T-helper 9 cell (primary cell): ENCODE measurements at places on chromosomes 3 and 15.

- DNase-seq: no peak
Observed at GRCh38 chr3:138768125-138768524, 66.6 kb downstream of the PIK3CB start.

DNA sequence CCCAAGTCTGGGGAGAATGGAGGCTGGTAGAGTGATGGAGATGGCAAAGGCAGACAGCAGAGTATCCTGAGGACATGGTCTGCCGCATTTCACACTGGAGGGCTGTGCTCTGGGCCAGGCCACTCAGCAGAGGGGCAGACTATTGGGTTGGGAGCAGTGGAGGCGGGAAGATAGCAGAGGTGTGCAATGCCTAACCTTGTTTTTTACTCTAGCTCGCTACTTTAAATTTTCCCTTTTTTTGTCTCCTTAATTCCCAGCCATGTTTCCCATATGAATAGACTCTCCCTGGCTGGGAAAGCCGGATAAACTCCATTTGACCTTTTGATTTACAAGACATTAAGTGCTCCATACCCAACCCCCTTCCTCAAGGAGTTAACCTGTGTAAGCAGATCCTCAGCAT is 33.5 kb upstream of the ST6GAL1 start:
- no peak for DNase-seq

DNA sequence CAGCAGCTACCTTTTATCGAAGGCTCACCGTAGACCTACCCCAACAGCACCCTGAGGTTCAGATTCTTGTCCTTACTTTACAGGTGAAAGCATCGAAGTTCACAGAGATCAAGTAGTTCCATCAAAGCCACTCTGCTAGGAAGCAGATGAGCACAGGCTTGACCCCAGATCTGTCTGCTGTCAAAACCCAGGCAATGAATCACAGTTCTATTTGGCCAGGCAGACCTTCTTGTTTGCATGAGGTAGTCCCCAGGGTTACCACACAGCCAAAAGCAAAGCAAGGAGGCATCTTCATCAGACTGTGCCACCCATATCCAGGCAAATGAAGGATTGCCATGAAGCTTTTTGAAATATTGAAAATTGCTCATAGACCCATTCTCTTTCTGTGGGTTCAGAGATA is 33.0 kb downstream of the HES1 start:
- no peak for DNase-seq

- DNase-seq: no peak
Observed at GRCh38 chr3:97885931-97886824, 64.4 kb downstream of the CRYBG3 start.

GRCh38 chr3:102510663-102511062 is 75.8 kb downstream of the ZPLD1 start:
- DNase-seq: no peak

- DNase-seq: no peak
Observed at GRCh38 chr3:185283374-185283935, 29.6 kb upstream of the EHHADH start.

DNA sequence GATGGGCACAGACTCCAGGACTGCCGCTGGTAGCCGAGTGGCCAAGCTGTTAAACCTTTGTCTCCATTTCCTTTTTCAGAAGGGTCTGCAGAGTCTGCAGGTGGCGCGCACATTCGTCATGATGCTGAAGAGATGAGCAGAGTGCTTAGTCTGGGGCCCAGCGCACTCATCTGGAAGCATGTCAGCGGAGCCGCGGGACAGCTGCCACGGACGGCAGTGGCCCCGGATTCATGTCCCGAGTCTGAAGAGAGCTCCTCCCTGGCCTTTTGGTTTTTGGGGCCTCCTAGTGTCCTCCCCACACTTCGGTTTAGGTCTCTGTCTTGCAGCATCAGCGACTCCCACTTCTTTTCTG is 42.6 kb downstream of the KLHL25 start:
- no peak for DNase-seq

GRCh38 chr3:100080573-100080972 is 33.7 kb downstream of the FILIP1L start:
- no peak for DNase-seq

GRCh38 chr3:41000471-41000870 is 198.8 kb upstream of the CTNNB1 start:
- no peak for DNase-seq
